Stromal cell of bone marrow (primary cell): ENCODE measurements at places on chromosomes 4 and X.

DNA sequence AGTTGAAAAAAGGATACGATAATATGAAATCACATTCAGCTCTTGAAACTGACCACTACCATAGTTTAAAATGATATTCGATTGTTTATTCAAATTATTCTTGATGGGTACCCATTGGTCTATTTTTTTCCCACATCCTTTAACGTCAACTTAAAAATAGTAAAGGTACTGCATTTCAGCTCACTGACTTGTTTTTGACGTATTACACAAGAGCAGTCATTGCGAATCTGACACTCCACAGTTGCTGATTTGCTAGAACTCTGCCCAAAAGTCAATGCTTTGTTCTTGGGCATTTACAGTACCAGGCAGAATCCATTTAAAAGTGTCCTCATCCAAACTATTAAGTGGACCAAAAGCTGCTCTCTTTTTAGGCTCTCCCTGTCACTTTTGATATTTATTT is 1.2 kb upstream of the PDS5A start:
- no peak for DNase-seq

DNA sequence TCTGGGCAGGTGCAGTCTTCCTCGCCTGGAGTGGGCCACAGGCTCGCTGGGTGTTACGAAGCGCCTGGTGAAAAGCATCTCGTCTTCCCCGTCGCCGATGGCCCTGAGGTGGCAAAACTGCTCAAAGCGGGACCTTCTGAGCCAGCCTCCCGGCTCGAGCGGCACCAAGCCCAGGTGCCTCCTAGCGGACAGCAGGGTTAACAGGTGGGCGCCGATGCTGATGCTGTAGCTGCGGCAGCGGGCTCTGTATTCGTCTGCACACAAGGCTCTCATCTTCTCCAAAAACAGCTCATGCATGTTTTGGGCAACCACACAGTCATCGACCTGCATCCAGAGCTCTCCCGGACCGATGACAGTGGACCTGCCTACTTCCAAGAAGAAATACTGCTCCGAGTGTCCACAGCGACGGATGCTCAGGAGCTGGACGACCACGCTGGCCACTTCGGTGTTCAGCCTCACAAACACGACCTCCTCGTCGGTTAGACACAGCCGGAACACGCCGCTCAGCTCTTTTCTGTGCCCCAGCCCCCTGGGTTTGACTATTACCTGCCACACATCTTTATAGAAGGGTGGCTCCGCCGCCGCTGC is 1.2 kb downstream of the IRS4 start:
- DNase-seq: no peak

DNA sequence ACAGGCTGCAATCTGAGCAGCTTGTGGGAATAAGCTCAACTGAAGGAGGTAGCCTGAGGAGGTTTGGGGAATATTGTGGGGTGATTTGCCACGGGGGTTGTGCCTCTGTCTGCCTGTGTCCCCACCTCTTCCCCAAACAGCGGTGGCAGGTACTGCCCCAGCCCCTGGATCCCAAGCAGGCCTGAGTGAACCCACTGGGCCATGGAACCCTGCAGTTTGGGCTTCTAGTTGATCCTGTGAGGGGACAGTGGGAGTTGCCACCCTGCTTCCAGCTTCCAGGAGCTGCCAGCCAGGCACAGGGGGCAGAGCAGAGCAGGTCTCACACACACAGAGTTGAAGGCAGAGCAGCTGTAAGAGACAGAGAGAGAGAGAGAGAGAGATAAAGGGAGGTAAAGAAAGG is 97.4 kb downstream of the PJA1 start:
- no peak for DNase-seq

DNA sequence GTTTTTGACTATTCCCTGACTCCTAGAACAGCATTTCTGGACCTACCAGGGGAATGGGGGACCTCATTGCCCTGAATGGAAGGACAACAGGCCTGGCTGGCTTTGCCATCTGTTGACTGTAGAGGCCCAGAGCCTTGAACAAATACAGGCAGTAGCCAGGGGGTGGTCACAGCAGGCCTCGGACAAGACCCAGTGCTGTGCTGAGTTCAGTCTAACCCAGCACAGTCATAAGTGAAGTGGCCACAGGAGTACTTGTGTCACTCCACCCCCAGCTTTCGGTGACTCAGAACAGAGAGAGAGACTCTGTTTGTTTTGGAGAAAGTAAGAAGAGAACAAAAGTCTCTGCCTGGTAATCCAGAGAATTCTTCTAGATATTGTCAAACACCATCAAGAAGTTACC is 310.0 kb downstream of the PRR32 start:
- DNase-seq: no peak

- no peak for DNase-seq
Measured at GRCh38 chrX:115547448-115547847, 13.5 kb upstream of the PLS3 start.

DNA sequence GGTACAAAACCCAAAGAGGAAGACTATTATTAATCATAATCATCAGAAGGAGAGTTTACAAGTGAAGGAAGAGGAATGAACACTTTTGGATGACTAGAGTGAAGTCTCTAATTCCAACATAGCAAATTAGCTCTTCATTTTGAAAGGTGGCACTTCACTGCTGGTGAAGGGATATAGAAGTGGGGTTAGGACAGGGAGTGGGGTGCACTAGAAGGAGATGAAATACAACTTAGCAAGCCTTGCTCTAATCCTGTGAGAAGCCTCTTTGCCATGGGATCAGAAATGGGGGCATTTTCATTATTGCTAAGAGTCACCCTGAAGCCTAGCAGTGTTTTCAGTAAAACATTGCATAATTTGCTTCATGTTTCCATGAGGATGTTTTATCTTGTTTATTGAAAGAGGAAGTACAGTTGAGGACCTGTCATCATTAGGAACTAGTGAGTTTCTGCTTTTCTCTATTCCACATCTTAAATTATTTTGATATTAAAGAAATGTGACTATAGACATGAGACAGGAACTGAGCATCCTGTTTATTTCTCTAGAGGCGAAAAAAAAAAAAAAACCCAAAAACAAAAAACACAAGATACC is 9.3 kb upstream of the GRPR start:
- DNase-seq: no peak

DNA sequence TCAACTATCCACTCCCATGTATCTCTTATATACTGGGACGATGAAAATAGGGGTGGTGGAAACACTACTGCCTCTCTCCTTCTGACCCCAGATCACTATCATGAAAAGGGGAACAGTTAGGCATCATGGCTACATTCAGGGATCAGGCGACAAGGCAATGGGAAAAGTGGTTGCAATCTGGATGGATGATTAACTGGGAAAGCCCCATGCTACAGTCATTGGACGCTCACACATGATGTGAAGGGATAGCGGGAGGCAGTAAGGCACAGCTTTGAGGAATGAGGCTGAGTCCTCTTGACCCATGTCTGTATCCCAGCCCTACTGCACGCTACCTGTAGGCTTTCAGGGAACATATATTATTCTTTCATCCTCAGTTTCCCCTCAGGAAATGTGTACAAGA is 10.2 kb downstream of the GASK1B start:
- DNase-seq: no peak

GRCh38 chrX:117839544-117839943 is 277.1 kb downstream of the KLHL13 start:
- no peak for DNase-seq

- no peak for DNase-seq
Measured at GRCh38 chrX:35743331-35743730, 54.8 kb upstream of the MAGEB16 start.

DNA sequence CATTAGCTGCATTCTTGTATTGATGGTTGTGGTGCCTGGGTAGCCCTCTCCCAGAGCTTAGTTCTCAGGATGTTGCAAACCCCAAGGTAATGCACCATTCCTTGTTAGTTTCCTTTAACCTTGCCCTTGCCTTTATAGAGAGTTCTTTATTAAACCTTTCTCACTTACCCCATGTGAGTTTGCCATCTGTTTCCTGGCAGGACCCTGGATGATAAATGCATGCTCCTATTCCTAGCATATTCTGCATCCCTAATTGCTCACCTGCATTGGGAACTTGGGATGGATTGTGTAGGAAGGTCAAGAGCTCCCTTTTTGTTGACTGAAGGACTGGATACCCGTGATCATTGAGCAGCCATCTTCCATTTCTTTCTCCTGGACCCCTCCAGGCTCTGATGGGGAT is 59.9 kb upstream of the AP1S2 start:
- no peak for DNase-seq

DNA sequence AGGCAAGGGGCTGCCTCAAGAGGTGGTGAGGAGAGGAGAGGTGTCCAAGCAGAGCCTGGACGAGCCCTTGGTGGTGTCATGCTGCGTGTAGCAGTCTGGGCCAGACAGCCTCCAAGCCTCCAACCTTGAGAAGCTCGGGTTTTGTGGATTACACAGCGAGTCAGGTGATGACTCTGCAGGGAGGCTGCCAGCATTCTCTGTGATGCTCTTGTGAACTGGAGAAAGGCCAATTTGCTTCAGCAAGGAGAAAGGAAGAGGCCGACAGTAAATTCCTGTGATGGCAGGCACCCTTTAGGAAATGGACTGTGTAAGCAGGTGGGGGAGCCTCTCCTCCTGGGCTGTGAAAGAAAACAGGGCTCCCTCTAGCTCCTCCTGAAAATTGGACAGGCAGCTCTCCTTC is 36.0 kb upstream of the CD99L2 start:
- DNase-seq: peak; percentile 31

- DNase-seq: no peak
Measured at GRCh38 chr4:168558599-168558998, 61.7 kb downstream of the PALLD start.

DNA sequence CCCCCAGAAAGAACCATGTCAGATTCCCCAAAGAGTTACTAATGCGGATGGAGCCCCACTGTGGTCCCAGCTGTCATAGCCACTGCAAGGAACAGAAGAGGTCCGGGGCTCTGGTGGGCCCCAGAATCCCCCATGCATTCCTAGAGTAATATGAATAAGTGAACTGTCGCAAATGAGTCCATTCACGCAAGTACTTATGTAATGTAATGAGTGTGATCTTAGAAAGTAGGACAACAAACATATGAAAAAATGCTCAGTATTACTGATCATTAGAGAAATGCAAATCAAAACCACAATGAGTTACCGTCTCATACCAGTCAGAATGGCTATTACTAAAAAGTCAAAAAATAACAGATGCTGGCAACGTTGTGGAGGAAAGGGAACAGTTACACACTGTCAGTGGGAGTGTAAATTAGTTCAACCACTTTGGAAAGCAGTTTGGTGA is 141.5 kb upstream of the RBPJ start:
- DNase-seq: no peak
